Vein endothelial cell (primary cell): ENCODE measurements at places on chromosomes 16 and 17. TPM values are rescaled to one million over a fixed set of nuclear protein-coding genes. Genes with fewer than 3 reads are reported as not detected.

CPPED1 gene
- 42.5 and 44.4 TPM in 2 replicates for total RNA-seq

VAC14 gene
- 42.1 and 43.2 TPM in 2 replicates for total RNA-seq

VPS25 gene
- total RNA-seq: 46.1 and 50.1 TPM in 2 replicates

DOC2A gene
- 0.29 TPM in 1 of 2 replicates, not detected in the other for total RNA-seq

MMP28 gene
- 11.3 and 13.7 TPM in 2 replicates for total RNA-seq

TMC5 gene
- total RNA-seq: not detected in 2 replicates

KRT222 gene
- not detected in 2 replicates for total RNA-seq

CLEC3A gene
- total RNA-seq: not detected in 2 replicates
